Activated naive CD8-positive, alpha-beta T cell treated with anti-CD3 and anti-CD28 coated beads for 36 hours (primary cell): ENCODE measurements at places on chromosomes 5 and 9. TPM values are rescaled to one million over a fixed set of nuclear protein-coding genes. Genes with fewer than 3 reads are reported as not detected.
A peak's percentile ranks its signal among the peaks of the same experiment; 100 is the strongest.

- H3K27me3 ChIP-seq = peaks cover 4% of the 10 kb centered on the region
- no peaks in the 10 kb centered on the region for H3K36me3 ChIP-seq
- no peak overlapping the region for H3K4me3 ChIP-seq
- DNase-seq = no peak
- H3K4me1 ChIP-seq = no peaks in the 10 kb centered on the region
These were observed 60.1 kb upstream of the NMUR2 start for GRCh38 chr5:152465140-152465539.

DNA sequence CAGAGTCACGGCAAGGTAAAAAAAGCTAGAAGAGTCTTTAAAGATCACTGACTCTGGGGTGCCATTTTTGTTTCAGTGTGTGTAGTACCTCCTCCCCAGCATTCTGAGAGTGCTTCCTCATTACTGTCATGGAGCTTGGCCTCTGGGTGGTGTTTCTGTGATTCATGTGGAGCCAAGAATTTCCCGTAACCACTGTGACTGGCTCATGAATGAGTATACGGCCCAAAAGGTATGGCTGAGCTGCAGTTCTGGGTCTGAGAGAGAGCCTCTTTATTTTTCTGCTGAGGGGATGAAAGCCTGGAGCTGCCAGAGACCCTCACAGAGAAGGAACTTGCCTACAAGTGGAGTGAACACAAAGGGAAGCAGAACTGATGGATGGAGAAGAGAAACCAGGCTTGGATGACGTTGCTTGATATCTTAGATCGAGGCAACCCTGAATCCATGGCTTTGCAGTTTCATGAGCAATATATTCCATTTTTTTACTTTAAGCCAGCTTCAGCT lies 85.6 kb downstream of the PTTG1 start:
- peak overlapping the region; percentile 32 for H3K4me3 ChIP-seq
- H3K27ac ChIP-seq = peak overlapping the region; percentile 60
- no peaks in the 10 kb centered on the region for H3K27me3 ChIP-seq
- peaks cover 28% of the 10 kb centered on the region for H3K4me1 ChIP-seq

- peaks cover 53% of the 10 kb centered on the region for H3K4me1 ChIP-seq
- peak overlapping the region; percentile 97 for H3K27ac ChIP-seq
- H3K36me3 ChIP-seq = peaks cover 41% of the 10 kb centered on the region
- no peaks in the 10 kb centered on the region for H3K27me3 ChIP-seq
- DNase-seq = no peak
These were observed 28.4 kb downstream of the JADE2 start for GRCh38 chr5:134553821-134554267.

DNA sequence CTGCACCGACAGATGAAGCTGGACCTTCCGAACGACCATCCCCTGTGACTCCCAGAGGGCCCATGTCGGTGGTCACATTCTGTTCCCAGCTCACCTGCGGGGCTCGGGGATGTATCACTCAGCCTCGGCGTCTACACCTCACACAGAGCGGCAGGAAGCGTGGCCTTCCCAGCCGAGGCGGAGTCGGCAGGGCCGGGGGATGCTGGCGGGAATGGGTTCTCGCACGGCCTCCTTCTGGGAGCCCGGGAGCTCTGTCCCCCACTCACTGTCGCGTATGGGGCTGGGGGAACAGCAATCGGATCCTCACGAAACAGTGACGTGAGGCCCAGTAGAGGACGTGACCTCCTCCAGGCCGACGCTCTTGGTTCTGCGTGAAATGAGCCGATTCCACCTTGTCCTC lies 20.4 kb downstream of the NACC2 start:
- H3K27ac ChIP-seq = no peak overlapping the region
- H3K4me1 ChIP-seq = peaks cover 13% of the 10 kb centered on the region
- H3K36me3 ChIP-seq = no peaks in the 10 kb centered on the region
- DNase-seq = no peak
- H3K27me3 ChIP-seq = no peaks in the 10 kb centered on the region
- H3K4me3 ChIP-seq = no peak overlapping the region

The FAM169A gene
- 12.2 TPM for total RNA-seq

- peaks cover 43% of the 10 kb centered on the region for H3K36me3 ChIP-seq
- H3K4me3 ChIP-seq = peak overlapping the region; percentile 77
- no peaks in the 10 kb centered on the region for H3K27me3 ChIP-seq
- H3K27ac ChIP-seq = peak overlapping the region; percentile 90
These were observed 7.8 kb downstream of the RAPGEF1 start for GRCh38 chr9:131732061-131732526.

- DNase-seq = no peak
- H3K4me1 ChIP-seq = peaks cover 75% of the 10 kb centered on the region
- H3K27ac ChIP-seq = peak overlapping the region; percentile 3
- H3K36me3 ChIP-seq = peaks cover 64% of the 10 kb centered on the region
- H3K4me3 ChIP-seq = no peak overlapping the region
- no peaks in the 10 kb centered on the region for H3K27me3 ChIP-seq
These were observed 6.6 kb downstream of the FBXW11 start for GRCh38 chr5:171999877-172000276.

The LCN15 gene
- total RNA-seq = not detected

- H3K36me3 ChIP-seq = no peaks in the 10 kb centered on the region
- no peak overlapping the region for H3K4me3 ChIP-seq
- DNase-seq = no peak
- no peak overlapping the region for H3K27ac ChIP-seq
These were observed 93.5 kb downstream of the GNA14 start for GRCh38 chr9:77554586-77555105.

DNA sequence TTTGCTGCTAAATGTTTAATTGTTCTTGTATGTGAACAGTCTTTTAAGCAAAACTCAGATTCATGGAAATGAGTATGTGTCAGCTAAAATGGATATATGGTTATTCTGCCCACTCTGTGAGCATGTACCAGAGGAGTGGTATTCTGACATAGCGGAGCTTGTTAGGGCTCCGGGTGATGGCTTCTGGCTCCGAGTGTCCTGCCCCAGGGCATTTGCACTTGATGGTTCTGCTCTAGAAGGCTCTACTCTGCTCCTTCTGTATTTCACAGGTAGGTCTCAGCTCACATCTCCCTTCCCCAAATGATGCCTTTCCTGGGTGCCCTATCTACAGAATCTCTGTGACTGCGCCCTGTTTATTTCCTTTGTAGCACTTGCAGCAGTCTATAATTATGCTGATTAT lies 113.3 kb downstream of the ARHGAP26 start:
- H3K27me3 ChIP-seq = no peaks in the 10 kb centered on the region
- no peak overlapping the region for H3K4me3 ChIP-seq
- H3K27ac ChIP-seq = no peak overlapping the region
- H3K36me3 ChIP-seq = no peaks in the 10 kb centered on the region
- no peak for DNase-seq

- H3K27me3 ChIP-seq = no peaks in the 10 kb centered on the region
- peaks cover 23% of the 10 kb centered on the region for H3K4me1 ChIP-seq
- H3K36me3 ChIP-seq = peaks cover 3% of the 10 kb centered on the region
- H3K4me3 ChIP-seq = no peak overlapping the region
- H3K27ac ChIP-seq = no peak overlapping the region
- no peak for DNase-seq
These were observed 32.9 kb downstream of the CPEB4 start for GRCh38 chr5:173920866-173921555.

GRCh38 chr9:14909961-14910805 lies at the start of gene FREM1:
Gene FREM1 (minus strand): TSS chr9:14910428. CDS start chr9:14868977, 41,451 bp downstream.
- no peak within 1 kb of the TSS for H3K4me3 ChIP-seq
- no peak for DNase-seq
- H3K27ac ChIP-seq = no peak within 1 kb of the TSS
- H3K27me3 ChIP-seq = peaks cover 3% of the 10 kb centered on the region
- no peaks in the 10 kb centered on the region for H3K36me3 ChIP-seq
- no peaks in the 10 kb centered on the region for H3K4me1 ChIP-seq

The PSMD5 gene
- total RNA-seq = 69.0 TPM

The PFN3 gene
- not detected for total RNA-seq
